ENCODE measurements at places on chromosomes 2 and 18.

GRCh38 chr2:188244383-188244782 is 47.3 kb upstream of the GULP1 start:
- no peak for DNase-seq

- DNase-seq, result peak; percentile 37
These were observed 156.2 kb upstream of the NABP1 start for GRCh38 chr2:191521608-191522208.

DNA sequence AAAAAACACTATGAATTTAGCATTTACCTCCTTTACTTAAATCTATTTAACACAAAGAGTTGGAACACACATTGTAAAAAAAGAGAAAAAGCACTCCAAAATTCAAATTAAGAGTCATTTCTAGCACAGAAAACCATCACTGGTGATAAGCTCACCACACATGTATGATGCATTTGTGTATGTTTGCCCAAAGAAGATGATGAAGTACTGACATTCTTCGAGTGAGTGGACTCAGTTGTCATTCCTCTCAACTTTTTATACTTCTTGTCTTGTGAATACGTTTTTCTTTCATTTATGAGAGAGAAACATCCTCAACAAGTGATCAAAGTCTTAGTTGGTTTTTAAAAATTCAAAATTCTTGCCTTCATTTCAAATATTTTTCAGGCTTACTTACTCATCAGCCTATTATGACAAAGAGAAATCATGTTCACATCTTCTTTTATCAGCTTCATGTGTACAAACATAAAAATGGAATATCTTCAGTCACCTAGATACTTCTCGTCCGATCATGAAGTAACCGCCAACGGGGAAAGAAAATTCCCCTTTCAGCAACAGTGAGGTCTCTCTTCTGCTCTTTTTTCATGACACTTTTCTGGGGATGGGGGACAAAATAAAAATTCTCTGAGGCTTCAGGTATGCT is 1.5 kb downstream of the DSEL start:
- DNase-seq, result no peak

DNA sequence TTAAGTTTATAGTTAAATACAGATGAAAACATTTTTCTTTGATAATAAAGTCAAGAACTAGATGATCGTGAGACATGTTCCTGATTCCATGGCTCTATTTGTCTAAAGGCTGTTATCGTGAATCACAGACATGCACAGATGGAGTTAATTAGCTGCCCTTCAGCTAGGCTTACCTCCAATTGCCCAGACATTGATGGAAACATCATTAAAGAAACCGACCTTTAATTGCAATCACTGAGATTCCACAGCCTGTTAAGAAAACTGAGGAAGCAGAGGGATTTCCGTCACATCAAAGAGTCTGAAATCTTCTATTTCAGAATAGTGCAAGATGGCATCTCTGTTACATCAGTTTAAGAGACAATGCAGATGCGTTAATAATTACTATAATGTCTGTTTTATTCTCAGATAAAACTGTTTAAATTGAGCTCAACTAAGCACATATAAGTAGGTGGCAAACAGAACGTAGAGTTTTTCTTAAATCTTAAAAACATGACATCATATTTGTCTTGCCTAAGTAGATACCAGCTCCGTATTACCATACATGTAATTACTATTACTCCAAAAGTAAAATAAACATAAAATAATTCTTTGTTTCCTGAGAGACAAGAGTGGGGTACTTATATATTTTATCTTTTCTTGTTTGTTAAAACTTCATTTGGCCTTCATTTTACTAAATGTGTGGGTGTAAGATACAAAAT is 23.9 kb upstream of the CRACDL start:
- DNase-seq, result no peak

DNA sequence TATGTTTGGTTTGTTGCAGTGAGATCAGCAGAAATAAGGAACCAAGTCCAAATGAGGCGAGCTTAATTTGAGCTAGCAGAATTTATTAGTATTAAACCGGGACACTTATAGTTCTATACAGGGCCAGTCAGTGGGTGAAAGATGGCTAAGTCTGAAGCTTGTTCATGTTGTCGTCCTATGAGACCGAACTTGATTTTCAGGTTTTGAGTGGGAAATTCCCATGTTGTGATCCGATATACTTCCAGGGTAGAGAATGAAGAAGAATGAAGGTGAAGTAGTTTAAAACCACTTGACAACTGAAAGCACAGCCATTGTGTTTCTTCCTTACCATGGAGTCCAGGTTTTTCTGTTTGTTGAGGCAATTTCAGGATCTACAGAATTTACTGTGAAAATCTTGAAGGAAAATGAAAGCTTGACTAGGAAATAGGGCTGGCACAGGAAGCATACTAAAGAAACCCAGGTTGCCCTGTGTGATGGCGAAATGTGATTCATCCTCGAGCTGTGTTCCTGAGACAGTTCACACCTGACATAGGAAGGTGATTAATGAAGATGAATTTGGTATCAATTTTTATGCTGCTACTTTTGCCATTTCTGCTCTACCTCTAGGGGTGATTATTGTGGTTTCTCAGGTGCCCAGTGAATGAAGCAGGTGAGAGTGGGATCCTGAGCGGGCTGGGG is 37.6 kb upstream of the MGAT5 start:
- no peak for DNase-seq

DNA sequence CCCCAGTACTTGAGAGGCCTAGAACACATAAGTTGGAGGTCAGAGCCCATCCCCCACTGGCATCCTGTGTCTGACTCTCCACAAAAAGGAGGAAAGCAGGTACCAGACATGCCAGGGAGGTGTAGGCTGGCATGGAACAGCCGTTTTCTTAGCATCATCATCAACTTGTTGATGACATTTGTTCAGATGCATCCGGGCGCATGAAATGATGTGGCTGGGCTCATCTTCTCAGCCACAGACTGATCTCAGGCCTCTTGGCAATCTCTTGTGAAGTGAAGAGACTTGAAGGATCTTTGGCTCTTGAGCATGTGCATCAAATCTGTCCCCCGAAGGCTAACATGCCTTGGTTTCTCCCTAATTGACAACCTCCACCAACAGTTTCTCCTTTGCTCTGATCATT is 243.3 kb downstream of the TSN start:
- no peak for DNase-seq

- DNase-seq, result no peak
These were observed 220.8 kb downstream of the TFCP2L1 start for GRCh38 chr2:121064186-121064585.

DNA sequence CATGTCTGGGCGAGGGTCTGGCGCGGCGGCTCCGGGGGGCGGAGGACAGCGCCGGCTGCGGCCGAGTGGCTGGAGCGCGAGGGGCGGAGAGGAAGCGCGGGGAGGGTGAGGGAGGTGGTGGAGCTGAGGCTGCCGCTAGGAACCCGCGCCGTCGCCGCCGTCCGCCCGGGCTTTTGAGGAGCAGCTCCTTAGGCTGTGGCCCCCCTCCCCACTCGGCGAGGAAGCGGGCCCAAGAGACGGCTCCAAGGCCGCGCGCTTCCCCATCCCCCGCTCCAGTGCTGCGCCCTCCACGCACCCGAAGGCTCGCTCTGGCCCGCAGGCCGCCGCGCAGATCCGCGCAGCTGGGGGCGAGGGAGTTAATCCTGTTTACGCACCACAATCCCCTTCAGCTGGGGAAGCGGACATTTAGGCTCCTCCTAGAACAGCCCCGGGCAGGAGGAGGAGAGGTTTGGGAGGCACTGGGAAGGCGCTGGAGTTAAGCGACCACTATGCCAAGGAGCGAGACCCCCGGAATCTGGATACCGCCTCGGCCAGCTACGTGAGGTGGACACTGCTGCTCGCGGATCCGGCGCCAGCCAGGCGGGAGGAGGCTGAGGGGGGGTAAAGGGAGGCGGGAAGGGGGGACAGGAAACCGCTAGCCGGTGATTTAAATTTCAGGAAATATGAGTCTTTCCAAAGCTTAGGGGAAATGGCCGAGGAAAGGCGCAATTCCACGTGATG is at the start of gene CNRIP1:
CNRIP1 (minus strand) TSS at position 552 of the 720 bp plus-strand sequence; CDS start at position 3, 549 bp downstream.
- no peak for DNase-seq

DNA sequence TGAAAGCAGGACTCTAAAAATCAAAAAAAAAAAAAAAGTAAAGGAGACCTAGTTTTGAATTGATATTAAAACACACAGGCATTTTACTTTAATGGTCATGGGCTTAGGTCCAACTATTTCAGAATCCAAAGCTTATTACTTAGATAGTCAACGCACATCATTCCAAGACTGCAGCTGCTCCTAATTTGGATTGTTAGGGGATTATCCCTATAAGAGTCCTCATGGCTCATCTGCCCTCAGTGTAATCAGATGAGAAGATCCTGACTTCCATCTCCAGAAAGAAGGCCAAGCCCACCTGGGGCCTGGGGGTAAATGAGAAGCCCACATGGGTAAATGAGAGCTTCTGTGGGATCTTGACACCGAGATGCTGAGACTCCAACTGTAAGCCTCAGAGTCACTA is 424.2 kb downstream of the NRXN1 start:
- DNase-seq, result no peak

Data from CD4-positive, alpha-beta T cell treated with Interleukin-17A for 1 hour (primary cell).